ENCODE measurements at places on chromosomes 12 and 14.

GRCh38 chr12:13973996-13974395, 7.4 kb downstream of the GRIN2B start:
- DNase-seq, result no peak

DNA sequence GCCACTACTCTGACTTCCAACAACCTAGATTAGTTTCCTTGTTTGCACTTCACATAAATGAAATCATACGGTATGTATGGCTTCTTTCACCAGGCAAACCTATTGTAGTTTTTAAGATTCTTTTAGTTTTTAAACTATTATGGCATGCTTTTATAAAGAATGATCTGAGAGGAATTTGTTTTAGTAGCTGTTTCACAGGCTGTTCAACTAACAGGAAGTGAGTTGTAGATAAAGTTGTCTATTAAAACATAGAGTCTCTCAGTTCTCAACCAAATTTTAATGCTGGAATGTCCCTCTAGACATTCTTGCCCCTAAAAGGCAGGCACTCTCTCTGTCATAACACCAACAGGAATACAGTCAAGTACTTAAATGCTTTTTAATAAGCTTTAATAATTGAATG, 102.7 kb upstream of the DACT1 start:
- no peak for DNase-seq

- DNase-seq, result no peak
Measured at GRCh38 chr12:1488908-1489381, 105.4 kb downstream of the FBXL14 start.

- no peak for DNase-seq
Measured at GRCh38 chr14:66224492-66225178, 261.5 kb upstream of the CCDC196 start.

GRCh38 chr14:102817942-102818940, 41.0 kb downstream of the TRAF3 start:
- no peak for DNase-seq

DNA sequence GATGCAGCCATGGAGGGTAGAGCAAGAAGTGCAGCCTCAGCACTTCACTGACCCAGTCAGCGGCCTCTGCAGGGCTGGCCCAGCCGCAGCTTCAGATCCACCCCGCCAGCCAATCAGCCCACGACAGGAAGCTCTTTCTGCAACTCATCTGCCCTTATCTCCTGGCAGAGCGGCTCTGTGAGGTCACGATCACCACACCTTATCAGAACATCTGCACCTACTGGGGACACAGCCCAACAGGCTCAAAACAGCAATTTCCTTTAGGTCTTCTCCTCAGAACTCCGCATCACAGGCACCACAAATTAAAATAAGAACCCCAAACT, 287.3 kb downstream of the BCL11B start:
- peak; percentile 34 for DNase-seq

- DNase-seq, result no peak
Measured at GRCh38 chr12:32885831-32886230, 10.7 kb downstream of the PKP2 start.

DNA sequence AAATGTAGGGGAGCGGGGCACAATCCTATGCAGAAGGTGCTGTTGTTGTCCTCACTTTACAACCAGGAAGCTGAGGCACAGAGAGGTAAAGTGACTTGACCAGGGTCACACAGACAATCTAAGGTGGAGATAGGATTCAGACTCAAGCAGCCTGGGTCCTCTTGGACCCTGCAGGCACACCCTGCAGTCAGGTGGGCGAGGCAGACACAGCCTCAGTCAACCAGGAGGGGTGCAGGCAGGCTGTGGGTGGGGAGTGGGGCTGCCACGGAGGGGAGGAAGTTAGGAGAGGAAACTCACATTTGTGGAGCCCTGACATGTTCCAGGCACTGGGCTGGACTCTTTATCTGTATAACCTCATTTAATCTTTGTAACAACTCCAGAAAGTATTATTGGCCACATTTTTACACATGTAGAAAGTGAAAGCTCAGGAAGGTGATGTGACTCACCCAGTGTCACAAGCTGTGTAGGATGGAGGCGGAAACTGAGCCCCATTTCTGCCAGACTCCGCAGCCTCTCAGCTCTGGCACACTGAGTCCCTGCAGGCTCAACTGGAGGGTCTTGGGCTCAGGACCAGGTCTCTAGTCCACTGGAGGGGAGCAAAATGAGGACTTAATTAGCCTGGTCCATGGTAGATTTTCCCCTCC, 24.9 kb upstream of the CHGA start:
- DNase-seq, result no peak

GRCh38 chr12:18400186-18400585, 138.9 kb downstream of the PIK3C2G start:
- no peak for DNase-seq

- DNase-seq, result no peak
Measured at GRCh38 chr14:36509069-36509917, 10.7 kb downstream of the NKX2-1 start.

Data from central memory CD8-positive, alpha-beta T cell (primary cell).